Thyroid gland (tissue), 4 donors: ENCODE measurements at places on chromosomes 2 and 18. TPM values are rescaled to one million over a fixed set of nuclear protein-coding genes. Genes with fewer than 3 reads are reported as not detected.

DNA sequence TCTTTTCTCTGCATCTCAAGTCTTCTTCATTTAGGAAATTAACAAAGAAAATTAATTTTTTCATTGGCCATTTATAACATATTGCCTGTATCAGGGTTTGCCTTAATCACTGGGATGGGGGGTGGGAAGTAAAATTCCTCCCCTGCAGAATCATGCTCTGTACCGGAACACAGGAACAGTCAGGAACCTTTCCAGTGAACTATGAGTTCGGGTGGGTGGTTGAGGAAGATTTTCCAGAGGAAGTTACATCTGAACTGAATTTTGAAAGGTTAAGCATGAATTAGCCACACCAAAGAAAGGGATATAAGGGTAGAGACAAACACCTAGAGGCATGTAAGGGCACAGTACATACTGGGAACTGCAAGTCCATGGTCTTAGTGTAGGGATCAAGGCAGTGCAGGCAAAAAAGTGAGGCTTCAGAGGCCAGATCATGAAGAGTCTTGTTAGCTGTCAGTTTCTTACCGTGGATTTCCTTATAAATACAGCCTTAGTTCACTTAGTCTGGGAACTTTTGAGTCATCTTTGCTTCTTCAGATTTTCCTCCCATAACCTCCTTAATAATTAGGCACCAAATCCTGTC is 55.6 kb downstream of the FAM117B start:
- H3K36me3 ChIP-seq = no peaks in the 10 kb centered on the region
- no peaks in the 10 kb centered on the region for H3K27me3 ChIP-seq
- no peak for DNase-seq
- H3K4me1 ChIP-seq = no peaks in the 10 kb centered on the region
- H3K27ac ChIP-seq = no peak overlapping the region

DNA sequence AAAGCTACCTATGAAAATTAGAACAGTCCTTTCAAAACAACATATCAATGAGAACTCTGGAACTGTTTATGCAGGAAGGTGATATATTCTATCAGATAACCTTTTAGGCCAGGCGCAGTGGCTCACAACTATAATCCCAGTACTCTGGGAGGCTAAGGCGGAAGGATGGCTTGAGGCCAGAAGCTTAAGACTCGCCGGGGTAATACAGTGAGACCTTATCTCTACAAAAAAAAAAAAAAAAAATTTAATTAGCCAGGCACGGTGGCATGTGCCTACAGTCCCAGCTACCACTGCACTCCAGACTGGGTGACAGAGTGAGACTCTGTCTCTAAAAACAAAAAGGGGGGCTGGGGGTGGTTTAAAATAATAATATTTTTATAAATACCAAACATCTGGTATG is 77.9 kb downstream of the OSBPL1A start:
- no peak overlapping the region for H3K4me3 ChIP-seq
- H3K27ac ChIP-seq = no peak overlapping the region
- H3K27me3 ChIP-seq = no peaks in the 10 kb centered on the region
- no peaks in the 10 kb centered on the region for H3K36me3 ChIP-seq
- DNase-seq = no peak

DNA sequence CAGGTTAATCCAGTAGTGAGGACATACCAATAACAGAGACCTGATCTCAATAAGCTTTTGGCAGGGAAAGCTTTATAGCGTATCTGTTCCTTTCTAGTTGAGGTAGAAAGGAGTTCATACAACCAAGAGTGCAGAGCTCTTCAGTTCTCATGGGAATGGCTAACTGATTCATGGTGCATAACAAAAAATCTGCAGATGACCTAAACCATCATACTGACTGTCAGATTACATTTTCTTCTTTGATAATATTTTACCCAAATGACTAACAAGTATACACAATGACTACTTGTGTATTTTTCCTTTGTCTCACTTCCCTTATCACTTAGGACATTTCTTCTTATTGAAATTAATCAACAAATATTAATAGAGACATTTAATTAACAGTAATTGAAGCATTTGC is 140.0 kb upstream of the SERTAD2 start:
- H3K36me3 ChIP-seq = no peaks in the 10 kb centered on the region
- H3K4me1 ChIP-seq = peaks cover 10% of the 10 kb centered on the region
- H3K4me3 ChIP-seq = no peak overlapping the region
- H3K27me3 ChIP-seq = no peaks in the 10 kb centered on the region
- H3K27ac ChIP-seq = no peak overlapping the region

- H3K27ac ChIP-seq = no peak overlapping the region
- H3K4me3 ChIP-seq = no peak overlapping the region
- DNase-seq = peak; percentile 89
- no peaks in the 10 kb centered on the region for H3K4me1 ChIP-seq
These were observed 219.6 kb upstream of the RAB12 start for GRCh38 chr18:8389391-8390340.

GRCh38 chr2:221774136-221774535 is 202.0 kb upstream of the EPHA4 start:
- no peak overlapping the region for H3K4me3 ChIP-seq
- H3K4me1 ChIP-seq = no peaks in the 10 kb centered on the region
- no peak overlapping the region for H3K27ac ChIP-seq
- no peak for DNase-seq
- H3K27me3 ChIP-seq = no peaks in the 10 kb centered on the region
- H3K36me3 ChIP-seq = no peaks in the 10 kb centered on the region

DNA sequence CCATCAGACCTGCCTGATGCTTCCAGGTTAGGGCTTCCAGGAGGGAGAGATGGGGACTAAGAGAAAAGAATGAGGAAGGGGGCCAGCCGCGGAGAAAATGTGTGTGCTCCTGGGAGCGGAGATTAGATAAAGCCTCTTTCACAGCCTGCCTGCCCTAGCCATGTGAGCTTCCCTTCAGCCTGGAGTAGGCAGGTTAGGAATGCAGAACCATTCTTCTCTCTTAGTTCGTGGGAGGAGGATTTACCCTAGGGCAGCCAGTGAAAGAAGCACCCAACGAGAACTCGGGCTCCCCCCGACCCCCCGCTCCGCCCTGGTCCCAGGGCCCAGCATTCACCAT is 36.1 kb downstream of the POMC start:
- H3K27ac ChIP-seq = no peak overlapping the region
- no peaks in the 10 kb centered on the region for H3K4me1 ChIP-seq
- H3K4me3 ChIP-seq = no peak overlapping the region
- no peaks in the 10 kb centered on the region for H3K27me3 ChIP-seq
- peaks cover 13% of the 10 kb centered on the region for H3K36me3 ChIP-seq

- H3K36me3 ChIP-seq = no peaks in the 10 kb centered on the region
- peaks cover 10% of the 10 kb centered on the region for H3K4me1 ChIP-seq
These were observed 1.2 kb downstream of the SLC35F5 start for GRCh38 chr2:113755035-113755834.

DNA sequence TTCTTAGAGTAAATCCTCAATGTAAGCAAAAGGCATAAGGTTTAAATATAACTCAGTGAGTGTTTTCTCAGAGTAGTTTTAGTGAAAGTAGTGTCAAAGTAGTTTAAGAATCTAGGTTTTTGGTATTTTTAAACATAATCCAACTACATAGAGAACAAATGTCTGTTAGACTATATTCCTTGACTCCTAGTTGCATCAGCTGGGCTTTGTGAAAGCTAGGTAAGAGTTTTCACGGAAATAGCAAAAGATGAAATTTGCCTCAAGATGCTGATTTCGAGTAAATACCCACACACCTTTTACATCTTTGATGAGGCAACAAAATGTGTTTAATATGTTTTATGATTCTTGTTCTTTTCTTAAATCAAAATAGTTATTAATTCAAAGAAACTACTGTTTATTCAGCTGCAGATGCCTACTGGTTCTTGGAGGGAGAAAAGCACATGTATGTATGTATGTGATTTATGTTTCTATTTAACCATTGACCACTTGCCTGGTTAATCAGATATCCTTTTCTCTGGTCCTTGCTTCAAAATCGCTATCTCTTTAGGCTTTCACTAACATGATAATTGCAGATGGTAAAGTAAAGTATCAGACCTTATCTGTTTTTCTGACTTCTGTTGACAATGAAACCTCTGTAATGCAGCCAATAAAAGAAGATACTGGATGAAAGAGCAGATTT is 117.4 kb upstream of the NOSTRIN start:
- no peaks in the 10 kb centered on the region for H3K27me3 ChIP-seq
- H3K27ac ChIP-seq = no peak overlapping the region
- no peak overlapping the region for H3K4me3 ChIP-seq
- no peaks in the 10 kb centered on the region for H3K36me3 ChIP-seq
- no peaks in the 10 kb centered on the region for H3K4me1 ChIP-seq

DNA sequence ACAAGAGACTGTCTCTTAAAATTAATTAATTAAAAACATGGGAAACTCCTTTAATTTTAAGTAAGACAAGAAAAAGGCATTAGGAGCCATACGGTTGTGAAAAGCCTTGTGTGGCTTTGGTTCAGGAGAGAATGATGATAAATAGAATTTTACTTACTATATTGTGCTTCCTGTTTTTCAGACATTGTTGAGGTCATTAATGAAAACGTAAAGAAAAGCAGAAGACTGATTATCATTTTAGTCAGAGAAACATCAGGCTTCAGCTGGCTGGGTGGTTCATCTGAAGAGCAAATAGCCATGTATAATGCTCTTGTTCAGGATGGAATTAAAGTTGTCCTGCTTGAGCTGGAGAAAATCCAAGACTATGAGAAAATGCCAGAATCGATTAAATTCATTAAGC is 10.7 kb upstream of the IL1RL2 start:
- peaks cover 55% of the 10 kb centered on the region for H3K36me3 ChIP-seq
- no peaks in the 10 kb centered on the region for H3K27me3 ChIP-seq
- DNase-seq = no peak
- no peak overlapping the region for H3K4me3 ChIP-seq
- no peak overlapping the region for H3K27ac ChIP-seq
- peaks cover 4% of the 10 kb centered on the region for H3K4me1 ChIP-seq

GRCh38 chr2:31811482-31811881 is 199.3 kb downstream of the MEMO1 start:
- no peaks in the 10 kb centered on the region for H3K36me3 ChIP-seq
- no peak overlapping the region for H3K4me3 ChIP-seq
- H3K27ac ChIP-seq = no peak overlapping the region
- no peaks in the 10 kb centered on the region for H3K27me3 ChIP-seq
- DNase-seq = no peak

DNA sequence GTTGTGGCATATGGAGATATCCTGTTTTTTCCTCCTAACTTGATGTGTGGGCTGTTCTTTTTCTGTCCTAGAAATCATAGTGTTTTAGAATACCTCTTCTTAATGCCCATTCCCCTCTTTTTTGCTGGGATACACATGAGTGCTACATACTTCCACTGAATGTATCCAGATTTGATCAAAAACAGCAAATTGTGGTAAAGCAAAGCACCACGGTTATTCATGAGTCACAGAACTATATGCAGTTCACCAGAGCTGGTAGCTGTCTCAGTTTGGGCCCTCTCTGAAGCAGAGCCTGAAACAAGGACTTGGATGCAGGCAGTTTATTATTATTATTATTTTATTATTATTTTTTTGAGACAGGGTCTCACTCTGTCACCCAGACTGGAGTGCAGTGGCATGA is 69.9 kb upstream of the CTLA4 start:
- H3K4me3 ChIP-seq = no peak overlapping the region
- peaks cover 6% of the 10 kb centered on the region for H3K4me1 ChIP-seq
- no peak overlapping the region for H3K27ac ChIP-seq
- no peak for DNase-seq

GRCh38 chr2:45700407-45701013 is 49.0 kb downstream of the PRKCE start:
- no peak overlapping the region for H3K4me3 ChIP-seq
- DNase-seq = no peak
- H3K36me3 ChIP-seq = no peaks in the 10 kb centered on the region

DNA sequence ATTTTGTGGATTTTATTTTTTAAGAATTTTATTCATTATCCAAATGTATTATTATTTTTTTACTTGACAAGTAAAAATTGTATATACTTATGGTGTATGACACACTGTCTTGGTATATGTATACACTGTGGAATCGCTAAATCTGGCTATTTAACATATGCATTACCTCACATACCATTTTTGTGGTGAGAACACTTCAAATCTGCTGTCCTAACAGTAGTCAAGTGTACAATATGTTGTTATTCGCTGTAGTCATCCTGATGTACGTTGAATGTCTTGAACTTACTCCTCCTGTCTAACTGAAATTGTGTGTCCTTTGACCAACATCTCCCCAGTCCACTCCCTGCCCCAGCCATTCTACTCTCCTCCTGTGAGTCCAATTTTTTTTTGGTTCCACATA is 153.2 kb upstream of the PTPRM start:
- no peak for DNase-seq
- H3K4me3 ChIP-seq = no peak overlapping the region
- H3K27ac ChIP-seq = no peak overlapping the region
- no peaks in the 10 kb centered on the region for H3K27me3 ChIP-seq

- DNase-seq = no peak
- no peak overlapping the region for H3K4me3 ChIP-seq
- no peaks in the 10 kb centered on the region for H3K27me3 ChIP-seq
- no peaks in the 10 kb centered on the region for H3K36me3 ChIP-seq
- no peak overlapping the region for H3K27ac ChIP-seq
These were observed 993.1 kb upstream of the TMEFF2 start for GRCh38 chr2:193187816-193188215.

GRCh38 chr2:158907926-158908456 is 60.4 kb upstream of the TANC1 start:
- no peak for DNase-seq
- no peaks in the 10 kb centered on the region for H3K27me3 ChIP-seq
- H3K27ac ChIP-seq = no peak overlapping the region
- H3K4me3 ChIP-seq = no peak overlapping the region

DNA sequence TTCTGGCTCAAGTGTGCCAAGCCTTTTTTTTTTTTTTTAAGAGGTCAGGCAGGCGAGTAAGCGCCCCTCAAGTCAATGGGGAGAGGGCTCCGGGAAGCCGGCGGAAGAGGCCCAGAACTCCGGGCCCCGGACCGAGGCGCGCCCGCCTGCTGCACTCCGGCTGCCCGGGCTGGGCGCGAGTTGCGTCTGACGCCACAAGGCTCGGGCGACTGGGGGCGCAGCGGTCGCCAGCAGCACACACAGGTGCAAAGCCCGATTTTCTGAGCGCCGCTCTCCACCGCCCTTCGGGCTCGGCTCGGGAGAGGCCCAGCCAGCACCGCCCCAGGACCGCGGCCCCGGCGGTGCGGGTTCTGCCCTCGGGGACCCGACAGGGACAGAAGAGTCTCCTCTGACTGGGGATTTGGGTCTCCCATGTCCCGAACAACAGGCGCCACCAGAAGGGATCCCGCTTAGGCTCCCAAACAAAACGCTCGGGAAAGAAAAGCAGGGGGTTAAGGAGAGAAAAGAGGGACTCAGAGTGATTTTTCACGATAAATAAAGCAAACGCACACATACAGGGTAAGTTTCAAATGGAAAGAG is 787 bp downstream of the ERBB4 start:
- H3K4me3 ChIP-seq = peak overlapping the region; percentile 61
- DNase-seq = peak; percentile 61
- H3K36me3 ChIP-seq = no peaks in the 10 kb centered on the region
- no peaks in the 10 kb centered on the region for H3K27me3 ChIP-seq

- H3K27ac ChIP-seq = no peak overlapping the region
- no peaks in the 10 kb centered on the region for H3K27me3 ChIP-seq
- H3K4me1 ChIP-seq = peaks cover 8% of the 10 kb centered on the region
- H3K4me3 ChIP-seq = no peak overlapping the region
- H3K36me3 ChIP-seq = no peaks in the 10 kb centered on the region
These were observed 78.8 kb upstream of the NEDD4L start for GRCh38 chr18:57965246-57965645.

LYPD6B gene
- total RNA-seq = not detected

STPG4 gene
- total RNA-seq = 0.42 TPM

C18orf54 gene
- 1.5 TPM for total RNA-seq

GYPC gene
- 50.8 TPM for total RNA-seq

CNRIP1 gene
- total RNA-seq = 25.7 TPM

GAREM1 gene
- total RNA-seq = 5.2 TPM

FOXI3 gene
- not detected for total RNA-seq

RRM2 gene
- total RNA-seq = 0.83 TPM

HOXD13 gene
- total RNA-seq = not detected

RNF144A gene
- total RNA-seq = 9.2 TPM

NEUROD1 gene
- not detected for total RNA-seq

BMP10 gene
- not detected for total RNA-seq

SGPP2 gene
- 44.3 TPM for total RNA-seq

ANKRD29 gene
- total RNA-seq = 3.4 TPM

MAP4K4 gene
- total RNA-seq = 34.3 TPM

PROM2 gene
- 22.6 TPM for total RNA-seq
